Choroid plexus epithelial cell (primary cell): ENCODE measurements at places on chromosomes 6 and 20.

GRCh38 chr6:167547751-167548150 is 222.9 kb downstream of the TTLL2 start:
- DNase-seq: peak; percentile 24

DNA sequence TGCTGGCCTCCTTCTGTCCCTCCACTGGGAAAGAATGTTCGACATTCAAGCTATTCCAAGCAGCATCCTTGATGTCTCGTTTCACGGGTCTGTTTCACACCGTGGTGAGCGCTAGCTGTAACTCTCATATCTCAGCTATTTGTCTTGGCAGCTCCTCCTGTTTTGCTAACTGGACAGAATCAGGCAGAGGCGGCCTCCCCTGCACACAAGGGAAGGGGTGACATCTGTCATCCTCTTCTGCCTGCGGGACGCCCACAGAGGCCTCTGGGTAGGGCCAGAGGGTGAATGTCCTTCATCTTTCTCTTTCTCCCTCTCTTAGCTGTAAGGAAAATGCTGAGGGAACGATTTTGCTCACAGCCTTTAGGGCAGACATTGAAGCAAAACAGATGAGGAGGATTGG is 232.8 kb upstream of the GMDS start:
- DNase-seq: peak; percentile 85

GRCh38 chr20:24403406-24403805 is 66.0 kb upstream of the SYNDIG1 start:
- peak; percentile 53 for DNase-seq

DNA sequence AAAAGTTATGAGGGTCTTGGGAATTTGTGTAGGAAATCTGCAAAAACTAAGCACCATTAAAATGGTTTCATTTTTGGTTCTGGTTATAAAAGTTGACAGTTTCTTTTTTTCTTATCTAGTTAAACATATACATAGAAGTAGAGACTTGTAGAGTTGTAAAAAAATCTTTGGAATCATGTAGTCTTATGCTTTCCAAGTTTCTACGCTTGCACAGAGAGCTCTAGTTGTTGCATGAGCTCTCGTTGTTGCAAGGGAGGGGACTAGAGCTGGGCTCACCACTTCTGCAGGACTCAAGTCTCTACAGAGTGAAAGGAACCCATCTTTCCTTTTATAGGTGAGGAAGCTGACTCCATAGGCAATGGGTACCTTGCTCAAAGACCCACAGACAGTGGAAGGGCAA is 21.6 kb upstream of the CCN2 start:
- DNase-seq: no peak

- no peak for DNase-seq
Measured at GRCh38 chr6:116165596-116165995, 39.7 kb upstream of the COL10A1 start.

DNA sequence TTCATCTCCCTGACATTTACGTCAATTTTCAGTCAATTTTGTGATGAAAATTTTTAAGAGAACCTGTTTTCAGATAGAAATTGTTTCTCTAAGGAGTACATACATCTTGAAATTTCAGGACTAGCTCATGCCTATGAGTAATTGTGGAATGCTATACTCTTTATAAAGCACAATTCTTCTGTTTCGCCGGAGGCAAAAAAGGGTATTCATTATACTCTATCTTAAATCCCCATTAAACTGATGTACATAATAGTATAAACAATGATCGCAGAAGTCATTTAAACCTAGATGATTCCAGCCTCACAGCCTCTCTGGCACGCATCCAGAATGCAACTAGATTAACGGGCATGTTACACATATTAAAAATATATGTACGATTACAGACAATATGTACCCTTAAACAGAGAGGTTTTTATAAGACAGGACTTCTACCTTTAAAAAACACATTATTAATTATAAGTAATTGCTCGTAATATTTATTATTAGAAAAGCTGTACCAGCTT is 62.6 kb downstream of the NRSN1 start:
- no peak for DNase-seq

GRCh38 chr6:88165844-88166492 is at the start of gene CNR1:
Gene CNR1 (minus strand): TSS chr6:88166347. CDS start chr6:88145274, 21,073 bp downstream.
- peak; percentile 32 for DNase-seq

- peak; percentile 96 for DNase-seq
Measured at GRCh38 chr20:17843246-17844132, 125.1 kb downstream of the SNX5 start.

- DNase-seq: no peak
Measured at GRCh38 chr6:89944181-89944755, 50.0 kb downstream of the GJA10 start.

- peak; percentile 80 for DNase-seq
Measured at GRCh38 chr6:17381424-17382147, 11.8 kb upstream of the CAP2 start.
